ENCODE measurements at places on chromosomes 2 and 18. TPM values are rescaled to one million over a fixed set of nuclear protein-coding genes. Genes with fewer than 3 reads are reported as not detected.

Gene SLC40A1
- total RNA-seq: 2.4 TPM

Gene ANKRD36C
- total RNA-seq: 18.5 TPM

Gene MYL1
- total RNA-seq: not detected

Gene COL4A4
- not detected for total RNA-seq

Gene CXXC1
- 145 TPM for total RNA-seq

Gene CD207
- total RNA-seq: not detected

Gene LOXHD1
- not detected for total RNA-seq

Gene PSTPIP2
- total RNA-seq: 15.8 TPM

Gene COPS8
- total RNA-seq: 62.9 TPM

Gene DSEL
- 0.50 TPM for total RNA-seq

Gene RESP18
- total RNA-seq: not detected

Gene KLHL14
- total RNA-seq: not detected

Gene GFPT1
- 44.5 TPM for total RNA-seq

Gene EPAS1
- total RNA-seq: 7.0 TPM

Gene GPR45
- total RNA-seq: not detected

Gene HAAO
- 0.30 TPM for total RNA-seq

Gene TMEM17
- 0.15 TPM for total RNA-seq

Gene CDKL4
- total RNA-seq: not detected

Gene PTPRM
- total RNA-seq: 2.3 TPM

Gene SERPINB5
- total RNA-seq: not detected

Gene CTIF
- 4.3 TPM for total RNA-seq

Gene CXCR1
- total RNA-seq: not detected

Gene TXNDC2
- not detected for total RNA-seq

Gene TRIM43
- total RNA-seq: not detected

Gene SPATA3
- total RNA-seq: not detected

Gene RNF125
- 16.0 TPM for total RNA-seq

Gene LYPD1
- total RNA-seq: not detected

Gene DNAH7
- 0.26 TPM for total RNA-seq

Gene TAF1B
- 26.4 TPM for total RNA-seq

Gene FBXO48
- total RNA-seq: 0.66 TPM

Gene ZSWIM2
- not detected for total RNA-seq

Gene STK16
- 19.1 TPM for total RNA-seq

Gene COX7A2L
- 89.6 TPM for total RNA-seq

Gene CYP26B1
- not detected for total RNA-seq

Gene CYTIP
- 195 TPM for total RNA-seq

Gene MOCOS
- total RNA-seq: 0.03 TPM

Gene ITPRIPL1
- total RNA-seq: 31.6 TPM

Gene FAM228A
- total RNA-seq: not detected

Gene VWA3B
- total RNA-seq: not detected

Gene SLC25A12
- 26.3 TPM for total RNA-seq

Gene ST8SIA3
- total RNA-seq: not detected

Gene ITGAV
- 4.0 TPM for total RNA-seq

Gene TNS1
- total RNA-seq: 1.2 TPM

Gene ALPP
- total RNA-seq: not detected

Gene GPR35
- 3.0 TPM for total RNA-seq

Gene CDH19
- not detected for total RNA-seq

Gene LRP2
- total RNA-seq: not detected

Gene TMEM247
- not detected for total RNA-seq

Gene CYP27C1
- not detected for total RNA-seq

Gene KLHL41
- total RNA-seq: not detected

Measured in activated T-cell treated with anti-CD3 and anti-CD28 coated beads, Interleukin-2, amount 50 U/mL, for 4 hours (primary cell).